ENCODE measurements at places on chromosomes 2 and 18.

GRCh38 chr2:105812180-105813044, 67.7 kb downstream of the NCK2 start:
- DNase-seq: peak; percentile 80

DNA sequence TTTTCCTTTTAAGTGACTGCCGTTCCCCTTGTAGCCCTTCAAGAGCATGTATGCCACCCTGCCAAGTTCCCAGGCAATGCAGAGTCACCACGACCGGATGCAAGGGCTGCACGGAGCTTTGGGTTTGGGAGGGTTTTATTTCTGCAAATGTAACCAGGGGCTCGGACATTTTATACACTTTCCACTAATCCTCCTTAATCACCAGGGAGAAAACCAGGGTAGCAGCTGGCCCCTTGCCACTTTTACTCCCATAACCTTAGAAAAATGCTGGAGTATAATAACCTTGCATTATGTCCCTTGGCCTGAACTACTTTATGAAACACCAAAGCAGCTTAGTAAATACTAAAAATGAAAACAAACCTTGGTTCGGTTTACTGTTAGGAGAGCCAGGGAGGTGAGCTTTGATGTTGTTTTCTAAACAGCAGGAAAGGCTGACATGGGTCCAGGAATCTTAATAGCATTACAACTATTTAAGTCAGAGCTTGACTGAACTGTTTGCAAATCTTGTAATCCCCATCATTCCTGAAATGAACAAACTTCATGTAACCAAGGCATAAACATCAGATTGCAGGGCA, 152.8 kb upstream of the RIOK3 start:
- no peak for DNase-seq

DNA sequence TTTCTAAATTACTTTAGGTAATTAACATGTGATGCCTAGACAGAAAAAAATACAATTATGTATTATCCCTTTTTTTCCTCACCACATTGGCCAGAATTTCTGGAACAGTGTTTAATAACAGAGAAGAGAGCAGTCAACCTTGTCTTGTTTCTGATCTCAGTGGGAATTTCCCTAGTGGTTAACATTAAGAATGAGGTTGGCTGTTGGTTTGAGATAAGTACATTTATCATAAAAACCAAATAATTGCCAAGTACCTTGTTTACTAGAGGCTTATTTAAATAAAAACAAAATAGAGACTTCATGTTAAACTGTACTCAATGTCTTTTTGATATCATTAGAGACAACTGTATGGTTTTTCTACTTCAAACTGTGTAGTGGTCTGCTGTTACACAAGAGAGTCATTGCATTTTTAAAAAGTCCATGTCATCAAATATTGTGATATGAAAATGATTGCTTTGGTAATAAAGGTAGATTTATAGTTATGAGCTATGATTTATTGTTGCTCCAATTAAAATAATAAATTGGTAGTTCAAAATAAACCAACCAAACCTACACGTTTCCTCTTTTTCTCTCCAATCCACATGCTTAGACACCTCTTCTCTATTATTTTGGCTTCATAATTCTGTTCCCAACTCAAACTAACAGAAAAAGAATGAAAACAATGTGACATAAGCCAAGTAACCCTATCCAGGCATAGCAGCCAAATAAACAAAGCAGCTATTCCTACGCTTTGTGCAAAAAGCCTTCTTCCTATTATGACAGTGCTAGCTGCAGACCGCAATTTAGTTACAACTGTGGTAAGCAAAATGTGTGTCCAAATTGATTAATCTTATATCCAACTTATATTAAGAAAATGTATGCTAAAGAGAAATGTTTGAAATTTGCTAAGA, 20.9 kb upstream of the TANK start:
- peak; percentile 74 for DNase-seq

DNA sequence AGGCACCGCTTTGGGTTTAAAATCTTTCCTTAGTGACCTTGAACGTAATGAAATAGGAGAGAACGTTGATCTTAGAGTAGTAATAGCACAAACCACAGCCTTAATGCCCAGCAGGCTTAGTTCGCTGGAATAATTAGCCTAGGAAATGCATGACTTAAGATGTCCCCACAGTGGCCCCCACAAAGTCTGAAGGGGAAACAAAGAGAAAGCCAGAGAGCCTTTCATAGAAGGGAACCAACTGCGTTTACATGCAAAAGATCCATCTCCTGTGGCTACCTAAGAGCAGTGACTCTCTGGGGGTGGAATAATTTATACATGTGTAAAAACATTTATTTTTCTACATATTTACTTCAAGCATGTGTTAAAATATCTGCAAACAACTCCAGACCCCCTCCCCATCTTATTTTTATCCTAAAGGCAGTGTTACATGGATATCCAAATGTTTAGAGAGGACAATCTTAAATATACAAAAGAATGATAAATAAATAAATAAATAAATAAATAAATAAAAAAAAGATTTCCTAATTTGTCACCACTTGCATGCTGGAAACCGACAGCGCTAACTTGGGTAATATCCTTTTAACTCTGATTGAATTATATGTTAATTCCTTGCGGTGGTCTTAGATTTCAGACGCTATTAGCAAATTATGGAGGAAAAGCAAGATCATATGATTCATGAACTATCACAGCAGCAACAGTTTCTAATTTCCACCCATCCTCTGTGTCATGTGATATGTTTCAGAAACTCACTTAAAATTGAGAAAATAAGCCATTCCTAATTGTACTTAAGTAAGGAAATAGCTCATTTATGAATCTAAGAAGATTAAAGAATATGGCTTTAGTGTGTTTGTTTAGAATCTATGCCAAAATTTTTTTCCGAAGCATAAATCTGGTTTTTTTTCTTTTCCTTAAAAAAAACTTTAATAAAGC, 23.4 kb upstream of the CYP1B1 start:
- DNase-seq: no peak

- no peak for DNase-seq
Measured at GRCh38 chr18:41150316-41150715, 804.7 kb upstream of the PIK3C3 start.

DNA sequence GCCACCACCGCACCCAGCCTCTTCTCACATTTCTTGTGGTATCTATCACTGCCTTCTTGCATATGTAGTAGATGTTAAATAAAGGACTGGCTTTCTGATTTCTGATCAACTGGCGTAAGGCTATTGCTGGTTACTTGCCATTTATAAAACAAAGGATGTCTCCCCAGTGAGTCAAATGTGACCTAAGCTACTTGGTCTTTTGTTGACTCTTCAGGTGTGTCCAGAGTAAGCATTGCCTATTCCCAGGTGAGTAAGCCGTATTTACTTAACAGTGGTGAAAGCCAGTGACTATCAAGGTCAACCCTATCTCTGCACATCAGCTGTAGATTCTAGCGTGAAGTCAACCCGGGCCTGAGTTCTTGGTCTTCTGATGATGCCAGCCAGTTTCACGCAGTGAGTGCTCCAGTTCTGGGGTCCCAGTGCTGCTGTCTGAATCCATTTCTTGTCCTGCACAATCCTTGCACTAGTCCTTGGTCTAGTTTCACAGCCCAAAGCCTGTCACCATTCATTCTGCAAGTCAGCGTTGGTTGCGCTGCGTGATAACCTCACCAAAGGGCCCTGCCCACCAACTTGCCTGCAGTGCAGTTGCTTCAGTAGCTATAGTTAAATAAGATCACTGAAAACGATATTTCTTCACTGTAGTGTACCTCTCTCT, 120.2 kb downstream of the GBX2 start:
- DNase-seq: no peak

- DNase-seq: no peak
Measured at GRCh38 chr2:215637651-215638050, 201.8 kb upstream of the FN1 start.

GRCh38 chr2:162118166-162119031, 33.6 kb downstream of the GCG start:
- no peak for DNase-seq

DNA sequence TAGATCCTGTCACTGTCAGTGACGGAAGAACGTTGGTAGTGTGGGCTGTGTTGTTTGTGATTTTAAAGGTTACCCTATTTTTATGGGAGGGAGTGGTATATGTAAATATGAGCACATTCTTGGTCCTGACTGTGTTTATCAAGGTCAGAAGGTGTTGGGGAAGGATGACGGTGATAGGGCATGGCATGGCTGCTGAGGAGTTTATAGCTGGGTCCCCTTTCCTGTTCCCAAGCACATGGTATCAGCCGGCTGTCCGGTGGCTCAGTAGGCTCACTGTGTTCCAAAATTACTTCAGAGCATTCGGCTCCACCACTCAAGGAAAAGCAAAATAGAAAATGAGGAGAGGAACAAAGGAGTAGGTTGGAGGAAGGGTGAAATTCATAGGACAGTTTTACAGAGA, 28.6 kb downstream of the IRS1 start:
- DNase-seq: no peak

GRCh38 chr18:55529581-55529980, 58.4 kb downstream of the TCF4 start:
- DNase-seq: no peak

GRCh38 chr2:101361522-101361921, 25.8 kb downstream of the CREG2 start:
- DNase-seq: no peak

DNA sequence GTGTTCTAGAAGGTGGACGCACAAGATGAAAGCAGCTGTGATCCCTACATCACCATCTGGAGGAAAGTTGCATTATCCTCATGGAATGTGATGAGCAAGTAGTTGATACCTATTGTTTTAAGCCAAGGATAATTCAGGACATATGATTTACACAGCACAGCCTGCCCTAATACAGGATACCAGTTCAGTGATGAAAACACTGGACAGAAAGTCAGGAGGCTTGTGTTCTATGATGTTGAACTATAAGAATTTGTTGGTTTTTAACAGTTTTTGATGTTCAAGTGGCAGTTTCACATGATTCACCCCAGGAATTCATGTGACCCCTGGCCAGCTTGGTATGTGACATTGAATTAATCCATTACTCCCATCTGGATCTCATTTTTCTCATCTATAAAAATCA, 6.2 kb upstream of the CHST10 start:
- DNase-seq: no peak

DNA sequence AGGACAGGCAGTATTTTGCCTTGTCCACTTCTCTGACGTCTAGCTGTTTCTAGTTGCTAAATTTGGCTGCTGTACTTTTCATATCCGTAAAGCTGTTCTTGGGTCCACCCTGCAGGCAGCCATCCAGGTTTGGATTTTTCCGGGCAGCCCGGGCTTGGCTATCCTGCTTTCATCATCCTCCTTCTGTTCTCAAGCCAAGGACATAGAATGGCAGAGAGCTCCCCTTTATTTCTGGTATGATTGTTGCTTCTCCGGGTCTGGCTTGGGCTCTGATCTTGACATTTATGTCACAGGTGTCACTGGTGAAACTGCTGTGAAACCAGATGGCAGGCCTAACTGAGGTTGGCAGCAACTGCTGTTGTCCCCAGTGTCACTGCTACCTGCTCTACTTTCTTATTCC, 35.5 kb downstream of the SCN2A start:
- DNase-seq: no peak

- DNase-seq: no peak
Measured at GRCh38 chr2:873027-873426, 77.6 kb upstream of the SNTG2 start.

- DNase-seq: peak; percentile 75
Measured at GRCh38 chr2:73260338-73260984, 23.8 kb downstream of the FBXO41 start.

- no peak for DNase-seq
Measured at GRCh38 chr18:44556296-44556695, 124.4 kb upstream of the SETBP1 start.

GRCh38 chr2:3396920-3397559, 17.5 kb downstream of the TRAPPC12 start:
- DNase-seq: no peak

Data from hematopoietic multipotent progenitor cell treated with erythropoietin and hydrocortisone succinate and interleukin-3 and kit ligand, for 6 days (in vitro differentiated cells).